ENCODE measurements at places on chromosomes 5 and 9.

- DNase-seq: no peak
Observed at GRCh38 chr9:138059196-138059595, 181.6 kb downstream of the CACNA1B start.

DNA sequence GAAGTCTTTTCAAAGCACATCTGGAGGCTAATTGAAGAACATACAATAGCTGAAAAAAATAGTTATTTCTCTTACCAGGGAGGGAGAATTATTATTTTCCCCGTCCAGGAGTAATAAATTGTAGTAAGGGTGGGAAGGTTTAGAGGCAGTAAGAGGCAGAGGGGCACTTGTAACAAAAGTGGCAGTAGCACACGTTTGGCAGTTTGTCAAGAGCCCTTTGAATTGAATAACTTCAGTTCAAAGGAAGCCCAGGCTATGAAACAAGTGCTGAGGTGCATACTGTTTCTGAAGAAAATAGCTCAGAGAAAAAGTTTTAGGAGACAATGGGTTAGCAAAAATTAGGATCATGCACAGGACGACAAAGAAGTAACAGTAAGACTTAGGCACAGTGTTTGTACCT, 451.3 kb downstream of the LRRC70 start:
- no peak for DNase-seq

GRCh38 chr5:91436241-91436640, 53.1 kb upstream of the ARRDC3 start:
- DNase-seq: no peak

DNA sequence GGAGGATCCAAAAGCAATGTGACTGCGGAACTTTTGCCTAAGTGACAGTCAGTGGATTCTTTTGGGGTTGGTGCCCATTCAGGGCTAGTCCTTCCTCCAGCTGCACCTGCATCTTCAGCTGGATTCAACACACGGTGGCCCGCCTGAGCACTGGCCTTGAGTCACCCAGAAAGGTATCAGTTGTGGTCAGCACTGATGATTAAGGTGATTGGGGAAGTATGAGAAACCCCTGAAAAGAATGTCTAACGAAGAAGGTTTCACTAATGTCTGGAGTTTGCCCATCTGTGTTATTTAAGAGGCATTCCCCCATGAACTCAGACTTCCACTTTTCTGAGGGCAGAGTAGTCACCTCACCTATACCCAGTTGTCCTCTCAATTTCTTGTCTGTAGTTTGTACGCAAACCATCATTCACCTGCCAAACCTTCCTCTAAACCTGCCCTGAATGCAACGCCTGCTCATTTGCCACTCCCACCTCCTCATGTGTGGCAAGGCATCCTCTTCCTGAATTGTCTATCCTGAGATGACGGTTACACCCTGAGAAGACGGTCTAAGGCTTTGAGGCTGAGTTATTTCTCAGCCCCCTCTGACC, 27.2 kb downstream of the CSF2 start:
- DNase-seq: no peak

- no peak for DNase-seq
Observed at GRCh38 chr5:31556461-31556860, 24.4 kb downstream of the C5orf22 start.

DNA sequence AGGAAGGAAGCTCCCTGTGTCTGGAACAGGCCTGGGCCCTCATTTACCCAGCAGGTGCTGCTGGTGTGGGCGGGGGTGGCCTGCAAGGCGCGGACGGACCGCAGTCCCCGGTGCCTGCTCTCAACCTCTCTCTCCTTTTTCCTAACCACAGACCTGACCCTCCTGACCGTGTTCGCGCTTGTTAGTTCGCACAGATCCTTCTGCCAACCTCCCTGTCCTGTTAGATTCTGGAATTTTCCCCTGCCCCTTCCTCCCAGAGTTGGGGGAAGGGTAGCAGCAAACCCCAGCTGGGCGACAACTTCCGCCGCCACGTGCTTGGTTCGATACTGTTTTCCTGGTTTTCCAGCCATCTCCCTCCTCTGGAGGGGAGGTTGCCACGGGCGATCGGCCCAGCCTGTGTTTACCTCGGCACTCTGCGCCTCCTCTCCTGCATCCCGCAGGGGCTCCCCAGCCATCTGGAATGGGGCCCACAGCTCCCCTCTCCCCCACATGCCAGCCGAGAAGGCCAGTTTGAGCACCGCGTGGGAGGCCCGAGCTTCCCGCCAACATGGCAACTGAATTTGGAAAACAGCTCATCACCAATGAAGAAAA, 70.8 kb upstream of the UNC5A start:
- DNase-seq: no peak

- no peak for DNase-seq
Observed at GRCh38 chr5:172145870-172146747, 41.9 kb downstream of the STK10 start.
